Activated naive CD8-positive, alpha-beta T cell treated with anti-CD3 and anti-CD28 coated beads, Interleukin-2, amount 50 U/mL, for 16 hours (primary cell): ENCODE measurements at places on chromosomes 16 and 17.

- DNase-seq = no peak
Observed at GRCh38 chr16:68434624-68435210, 13.6 kb downstream of the SMPD3 start.

- no peak for DNase-seq
Observed at GRCh38 chr16:54063279-54063773, 223.3 kb downstream of the IRX3 start.

- DNase-seq = no peak
Observed at GRCh38 chr16:77273-77806, 685 bp upstream of the MPG start.

GRCh38 chr16:10964891-10965326, 20.5 kb downstream of the CLEC16A start:
- no peak for DNase-seq

- no peak for DNase-seq
Observed at GRCh38 chr17:28327031-28327607, 8.1 kb downstream of the TMEM97 start.

GRCh38 chr17:58231641-58232040, 6.7 kb upstream of the LPO start:
- no peak for DNase-seq

DNA sequence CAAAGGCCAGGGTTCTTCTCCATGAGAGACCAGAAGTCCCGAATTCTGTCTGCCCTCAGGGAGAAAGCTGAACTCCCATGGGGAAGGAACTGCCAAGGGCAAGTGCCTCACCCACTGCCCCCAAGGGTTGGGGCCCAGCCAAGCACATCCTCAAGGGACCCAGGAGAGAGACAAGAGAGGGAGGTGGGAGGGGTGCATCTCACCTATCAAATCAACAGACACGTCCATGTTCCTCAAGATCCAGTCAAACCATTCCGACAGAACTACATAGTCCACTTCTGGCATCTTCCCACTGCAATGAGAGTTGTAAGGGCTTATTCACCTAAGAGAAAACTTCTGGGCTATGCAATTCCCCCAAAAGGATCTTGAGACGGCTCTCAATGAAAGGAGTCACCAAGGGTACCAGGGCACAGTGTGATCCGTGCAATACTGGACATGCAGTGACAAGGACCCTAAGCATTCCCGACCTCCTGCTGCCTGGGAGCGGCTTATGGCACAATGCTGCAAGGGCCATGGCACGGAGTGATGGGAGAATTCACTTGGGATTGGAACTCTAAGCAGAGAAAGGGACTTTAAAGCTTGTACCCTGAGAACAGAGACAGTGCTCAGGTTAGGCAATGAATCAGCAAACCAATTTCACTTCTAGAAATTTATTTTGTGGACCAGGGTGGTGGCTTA, 32.2 kb downstream of the TK2 start:
- DNase-seq = no peak

GRCh38 chr17:34883106-34884000, 77.9 kb downstream of the CCT6B start:
- DNase-seq = no peak

DNA sequence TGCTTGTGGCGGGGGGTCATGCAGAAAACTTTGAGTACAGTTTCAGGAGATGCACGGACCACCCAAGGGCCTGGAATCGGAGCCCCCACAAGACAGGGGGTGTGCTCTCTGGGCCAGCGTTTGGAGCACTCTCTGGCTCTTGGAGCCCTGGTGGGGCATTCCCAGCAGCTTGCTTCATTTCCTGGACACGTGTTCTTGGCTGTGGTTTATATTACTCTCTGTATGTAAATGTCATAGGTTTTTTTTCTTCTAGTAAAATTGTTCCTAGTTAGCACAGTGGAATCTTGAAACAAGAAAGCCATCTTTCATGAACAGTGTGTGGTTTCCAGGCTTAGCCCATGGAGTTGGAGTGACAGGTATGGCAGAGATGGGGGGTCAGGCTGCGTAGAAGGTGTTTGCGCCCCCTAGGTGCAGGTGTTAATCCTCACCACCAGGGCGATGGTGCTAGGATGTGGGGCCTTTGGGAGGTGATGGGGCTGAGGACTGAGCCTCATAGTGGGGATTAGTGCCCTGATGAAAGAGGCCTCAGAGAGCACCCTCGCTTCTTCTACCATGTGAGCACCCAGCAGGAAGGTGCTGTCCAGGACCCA, 79.8 kb downstream of the JPH3 start:
- no peak for DNase-seq

- peak; percentile 44 for DNase-seq
Observed at GRCh38 chr17:8745586-8746500, 1.2 kb upstream of the CCDC42 start.

GRCh38 chr17:63032142-63032541, 66.1 kb downstream of the TANC2 start:
- no peak for DNase-seq

DNA sequence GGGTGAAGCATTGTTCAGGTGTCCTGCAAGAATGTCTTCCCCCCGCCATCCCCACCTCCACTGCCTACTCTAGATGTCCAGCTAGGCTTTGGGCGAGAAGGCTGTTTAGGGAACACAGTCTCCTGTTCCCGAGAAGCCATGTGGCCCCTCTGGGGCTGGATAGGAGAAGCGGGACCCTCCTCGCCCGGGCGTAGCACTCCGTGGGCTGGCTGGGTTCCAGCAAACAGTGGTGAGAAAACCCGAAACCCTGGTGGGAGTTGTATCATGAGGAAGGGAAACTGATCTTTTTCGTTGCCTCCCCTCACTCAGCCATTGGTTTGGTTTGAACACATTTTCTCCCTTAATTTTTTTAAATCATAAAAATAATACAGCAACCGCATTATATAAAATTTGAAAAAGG, 56.6 kb downstream of the IRF8 start:
- no peak for DNase-seq

DNA sequence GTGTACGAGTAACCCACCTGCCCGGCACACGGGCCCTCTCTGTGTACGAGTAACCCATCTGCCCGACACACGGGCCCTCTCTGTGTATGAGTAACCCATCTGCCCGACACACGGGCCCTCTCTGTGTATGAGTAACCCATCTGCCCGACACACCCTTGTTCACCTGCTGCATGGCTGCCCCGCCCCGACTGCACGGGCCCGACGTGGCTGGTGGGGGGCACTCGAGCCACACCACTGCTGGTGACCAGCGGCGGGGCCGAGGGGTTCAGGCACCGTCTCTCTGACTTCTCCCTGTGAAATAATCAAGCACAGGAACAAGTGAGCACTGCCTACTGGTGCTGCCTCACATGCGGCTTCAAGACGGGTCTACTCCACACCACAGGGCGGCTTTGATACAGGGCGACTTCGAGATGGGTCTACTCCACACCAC, 22.1 kb downstream of the MAP1LC3B start:
- no peak for DNase-seq

DNA sequence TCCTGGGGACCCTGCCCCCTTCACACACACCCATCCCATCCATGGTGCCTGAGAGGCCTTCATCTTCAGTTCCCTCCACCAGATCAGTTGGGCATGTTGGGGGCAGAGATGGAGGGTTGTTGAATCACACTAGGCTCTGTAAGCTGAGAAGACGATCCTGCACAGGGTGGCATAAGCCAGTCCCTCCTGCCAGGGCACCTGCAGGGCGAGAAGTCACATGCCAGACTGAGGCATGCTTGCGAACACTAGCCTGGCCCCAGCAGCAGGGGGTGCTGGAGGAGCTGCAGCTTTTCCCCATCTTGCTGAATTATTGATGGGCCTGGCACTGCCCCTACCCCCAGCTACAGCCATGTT, 6.1 kb upstream of the TBX2 start:
- DNase-seq = no peak

GRCh38 chr17:872855-873254, 90.7 kb downstream of the MRM3 start:
- no peak for DNase-seq

DNA sequence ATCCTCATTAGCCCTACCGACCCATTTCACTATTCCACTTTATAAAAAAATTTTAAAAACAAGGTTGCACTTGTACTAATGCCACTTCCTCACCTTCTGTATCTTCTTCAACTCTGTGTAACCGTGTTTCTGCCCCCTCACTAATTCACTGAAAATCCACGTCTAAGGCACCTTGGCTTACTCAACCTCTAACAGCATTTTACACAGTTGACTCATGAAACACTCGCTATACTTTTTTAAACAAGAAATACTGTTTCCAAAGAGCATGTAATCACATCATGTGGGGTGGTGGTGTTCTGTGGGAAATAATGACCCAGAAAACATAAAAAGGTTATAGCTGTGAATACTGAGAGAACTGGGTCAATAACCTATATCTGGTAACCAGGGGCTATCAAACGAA, 79.9 kb downstream of the NCOR1 start:
- no peak for DNase-seq

- DNase-seq = no peak
Observed at GRCh38 chr16:83887080-83887479, 11.8 kb upstream of the MLYCD start.
